ENCODE measurements at places on chromosomes 4 and X. TPM values are rescaled to one million over a fixed set of nuclear protein-coding genes. Genes with fewer than 3 reads are reported as not detected.

GRCh38 chrX:12791257-12792228 lies at the start of gene PRPS2:
TSS of gene PRPS2 (plus strand) at chrX:12791412. CDS start at chrX:12791498, 86 bp downstream.
- peak; percentile 72 for DNase-seq

DNA sequence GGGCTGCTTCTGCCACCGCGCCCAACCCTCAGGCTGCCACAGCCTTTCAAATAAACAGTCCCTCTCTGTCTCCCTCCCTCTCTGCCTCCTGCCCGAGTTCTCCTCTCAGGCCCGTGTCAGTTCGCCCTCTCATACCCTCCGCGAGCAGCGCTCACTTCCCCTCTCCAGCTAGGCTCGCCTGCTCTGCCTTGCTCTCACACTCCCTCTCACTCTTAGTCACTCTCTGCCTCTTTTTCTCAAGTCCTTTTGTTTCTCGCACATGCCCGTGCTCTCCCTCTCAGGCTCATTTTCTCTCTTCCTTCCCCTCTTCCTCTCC lies 3.2 kb downstream of the EFNB1 start:
- DNase-seq: no peak

DNA sequence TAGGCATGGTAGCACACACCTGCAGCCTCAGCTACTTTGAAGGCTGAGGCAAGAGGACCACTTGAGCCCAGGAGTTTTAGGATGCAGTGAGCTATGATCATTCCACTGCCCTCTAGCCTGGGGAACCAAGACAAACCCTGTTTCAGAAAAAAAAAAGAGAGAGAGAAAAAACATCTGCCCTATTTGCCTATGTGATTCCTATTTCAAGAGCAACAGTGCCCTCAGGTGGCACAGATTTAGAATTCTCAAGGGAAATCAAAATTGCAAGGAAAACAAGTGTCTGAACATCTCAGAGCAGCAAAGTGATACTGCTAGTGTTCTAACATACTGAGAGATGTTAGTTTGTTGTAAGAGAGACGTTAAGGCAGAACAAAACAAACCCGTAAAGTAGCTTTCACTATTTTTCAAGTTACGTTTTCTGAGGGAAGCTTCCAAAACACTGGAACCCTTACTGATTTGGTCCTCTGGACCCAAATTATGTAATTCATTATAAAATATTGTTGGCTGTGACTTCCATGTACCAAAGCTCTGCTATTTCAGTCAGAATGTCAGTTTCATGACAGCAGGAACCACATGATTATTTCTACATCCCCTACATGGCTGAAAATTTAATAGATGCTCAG lies 7.9 kb downstream of the BDH2 start:
- DNase-seq: peak; percentile 42

GRCh38 chr4:139247700-139248238 lies 32.3 kb downstream of the MGARP start:
- DNase-seq: no peak

DNA sequence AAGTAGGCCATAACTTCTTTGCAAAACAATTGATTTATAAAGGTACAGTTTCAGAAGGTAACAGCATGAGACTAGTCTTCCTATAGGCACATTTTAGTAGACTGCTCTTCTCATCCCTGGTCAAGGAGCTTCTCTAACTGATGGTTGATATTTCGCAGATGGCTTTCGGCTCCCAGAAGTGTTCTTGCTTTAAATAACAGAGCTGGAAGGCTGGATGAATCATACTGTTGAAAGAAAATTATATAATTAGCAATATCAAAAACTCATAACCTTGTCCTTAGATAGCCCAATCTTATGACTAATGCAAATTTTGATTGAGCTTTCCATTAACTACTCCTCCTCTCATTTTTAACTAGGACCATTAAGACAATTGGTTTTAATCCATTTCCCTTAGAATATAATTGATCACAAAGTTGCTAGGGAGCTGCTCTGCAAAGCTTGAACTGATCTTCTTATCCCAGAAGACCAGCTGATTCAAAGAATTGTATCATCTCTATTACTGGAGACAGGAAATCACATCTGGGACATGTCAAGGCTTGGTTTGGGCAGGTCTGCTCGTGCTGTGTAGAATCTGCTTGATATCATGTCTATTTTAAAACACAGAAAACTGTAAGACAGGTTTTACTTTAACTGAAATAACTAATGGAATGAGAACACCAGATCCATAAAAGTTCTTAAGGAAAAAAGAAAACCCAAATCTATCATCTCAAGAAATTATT lies 38.6 kb downstream of the CENPU start:
- DNase-seq: no peak

Gene C4orf33
- 6.2 TPM for total RNA-seq

- no peak for DNase-seq
Observed at GRCh38 chrX:125627676-125628075, 308.0 kb downstream of the TEX13C start.

Gene KLB
- 2.2 TPM for total RNA-seq

Gene PABPC1L2B
- total RNA-seq: not detected

DNA sequence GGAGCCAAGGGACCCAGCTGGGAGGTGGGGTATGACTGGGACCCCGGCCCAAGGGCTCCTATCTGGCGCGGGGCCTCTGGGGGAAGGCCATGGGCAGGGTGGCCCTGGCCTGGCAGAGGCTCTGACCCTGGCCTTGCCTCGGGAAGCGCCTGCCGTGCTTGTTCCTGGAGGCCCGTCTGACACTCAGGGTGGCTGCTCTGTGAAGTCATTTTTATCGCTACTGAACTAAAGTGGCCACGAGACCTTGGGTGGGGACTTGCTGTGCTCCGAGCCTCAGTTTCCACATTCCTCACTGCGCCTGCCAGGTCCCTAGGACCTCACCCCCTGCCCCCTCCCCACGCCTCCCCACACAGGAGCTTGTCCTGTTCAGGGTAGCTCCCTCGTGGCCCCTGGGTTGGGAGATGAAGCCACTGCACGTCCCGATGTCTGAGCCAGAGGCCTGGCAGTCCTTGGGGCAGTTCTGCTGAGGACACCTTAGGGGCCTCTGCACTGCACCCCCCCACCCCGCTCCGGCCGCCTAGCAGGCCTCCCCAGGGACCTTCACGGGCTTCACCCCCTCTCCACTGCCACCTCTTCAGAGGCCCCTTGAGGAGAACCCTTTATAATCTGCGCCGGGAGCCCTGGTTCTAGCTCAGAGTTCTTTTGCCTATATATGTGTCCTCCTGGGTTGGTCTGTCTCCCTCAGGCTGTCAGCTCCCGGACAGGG lies 639 bp upstream of the SORCS2 start:
- DNase-seq: no peak

GRCh38 chr4:99722725-99723124 lies 65.1 kb upstream of the C4orf54 start:
- DNase-seq: no peak

- no peak for DNase-seq
Observed at GRCh38 chr4:8039290-8039689, 99.6 kb upstream of the AFAP1 start.

Gene FOXR2
- total RNA-seq: not detected

Gene CDX4
- total RNA-seq: not detected

DNA sequence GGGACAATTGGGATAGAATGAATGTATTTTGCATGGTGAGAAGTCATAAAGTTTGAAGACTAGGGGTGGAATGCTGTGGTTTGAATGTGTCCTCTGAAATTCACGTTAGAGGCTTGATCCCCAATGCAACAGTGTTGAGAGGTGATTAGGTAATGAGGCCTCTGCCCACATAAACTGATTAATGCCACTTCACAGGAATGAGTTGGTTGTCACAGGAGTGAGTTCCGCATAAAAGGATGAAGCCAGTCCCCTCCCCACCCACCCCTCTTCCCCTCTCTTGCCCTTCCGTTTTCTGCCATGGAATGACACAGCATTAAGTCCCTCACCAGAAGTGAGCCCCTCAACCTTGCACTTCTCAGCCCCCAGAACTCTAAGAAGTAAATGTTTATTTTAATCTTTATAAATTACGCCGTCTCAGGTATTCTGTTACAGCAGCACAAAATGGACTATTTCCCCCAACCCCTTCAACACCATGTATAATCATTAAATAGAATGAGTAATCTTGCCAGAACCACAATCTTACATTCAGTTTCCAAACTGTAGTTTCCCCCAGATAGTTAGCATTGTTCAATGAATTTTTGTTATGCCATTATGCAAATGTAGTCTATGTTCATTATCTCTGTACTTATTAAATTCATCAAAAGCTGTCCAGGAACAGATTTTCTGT lies 5.5 kb upstream of the MMAA start:
- DNase-seq: no peak

Gene ARSJ
- total RNA-seq: 7.3 TPM

DNA sequence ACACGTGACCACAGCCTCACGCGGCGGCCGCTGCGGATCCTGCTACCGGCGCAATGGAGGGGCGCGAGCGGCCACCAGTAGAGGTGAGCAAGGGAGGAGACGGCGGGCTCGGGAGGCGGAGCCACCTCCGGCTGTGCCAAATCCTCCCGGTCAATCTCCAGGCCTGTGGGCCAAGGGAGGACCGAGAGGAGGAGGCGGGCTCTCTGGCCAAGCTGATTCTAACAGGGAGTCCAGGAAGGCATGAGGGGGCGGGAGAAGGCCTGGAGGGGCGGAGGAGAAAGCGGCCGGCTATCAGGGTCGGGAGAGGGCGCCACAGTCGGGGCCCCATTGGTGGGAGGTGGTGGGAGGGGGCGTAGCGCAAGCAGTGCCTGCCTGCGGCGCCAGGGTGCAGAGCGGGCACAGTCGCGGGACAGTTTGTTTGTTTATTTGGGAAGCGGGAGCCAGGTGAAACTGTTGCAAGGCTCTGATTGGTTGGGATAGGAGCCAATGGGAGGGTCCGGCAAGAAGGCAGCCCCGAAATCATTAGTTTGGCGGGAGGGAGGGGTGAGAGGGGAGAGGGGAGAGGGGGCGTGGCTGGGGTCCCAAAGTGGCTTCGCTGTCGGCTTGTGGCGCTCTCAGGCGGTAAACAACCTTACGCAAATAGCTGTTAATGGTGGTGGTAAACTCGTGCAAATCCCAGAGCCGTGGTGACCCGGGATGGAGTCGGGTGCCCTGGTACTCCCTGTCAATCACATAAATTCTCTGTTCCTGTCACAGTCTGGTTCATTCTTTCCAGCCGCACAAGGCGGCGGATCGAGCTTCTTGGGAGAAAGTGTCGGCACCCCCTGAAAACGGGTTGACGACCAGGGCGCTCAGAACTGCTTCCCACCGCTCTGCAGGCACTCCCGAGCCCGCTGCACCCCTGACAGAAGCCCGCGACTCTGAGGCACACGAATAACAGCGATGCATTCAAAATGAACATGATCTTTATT lies at the start of gene IRS4:
Gene IRS4, minus strand, starts transcription at position 55 of the 971 bp plus-strand sequence.
- no peak for DNase-seq

Gene S100G
- total RNA-seq: not detected

Gene ATP2B3
- total RNA-seq: not detected

DNA sequence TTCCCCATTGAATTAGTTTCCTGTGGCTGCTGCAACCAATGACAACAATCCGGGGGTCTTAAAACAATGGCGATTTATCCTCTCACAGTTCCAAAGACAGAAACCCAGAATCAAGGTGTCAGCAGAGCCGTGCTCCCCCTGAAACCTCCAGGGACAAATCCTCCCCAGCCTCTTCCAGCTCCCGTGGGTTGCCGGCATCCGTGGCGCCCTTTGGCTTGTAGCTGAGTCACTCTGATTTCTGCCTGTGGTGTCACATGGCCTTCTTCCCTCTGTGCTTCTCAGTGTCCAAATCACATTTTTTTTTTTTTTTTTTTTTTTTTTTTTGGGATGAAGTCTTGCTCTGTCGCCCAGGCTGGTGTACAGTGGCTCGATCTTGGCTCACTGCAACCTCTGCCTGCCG lies 64.5 kb upstream of the STX18 start:
- no peak for DNase-seq

DNA sequence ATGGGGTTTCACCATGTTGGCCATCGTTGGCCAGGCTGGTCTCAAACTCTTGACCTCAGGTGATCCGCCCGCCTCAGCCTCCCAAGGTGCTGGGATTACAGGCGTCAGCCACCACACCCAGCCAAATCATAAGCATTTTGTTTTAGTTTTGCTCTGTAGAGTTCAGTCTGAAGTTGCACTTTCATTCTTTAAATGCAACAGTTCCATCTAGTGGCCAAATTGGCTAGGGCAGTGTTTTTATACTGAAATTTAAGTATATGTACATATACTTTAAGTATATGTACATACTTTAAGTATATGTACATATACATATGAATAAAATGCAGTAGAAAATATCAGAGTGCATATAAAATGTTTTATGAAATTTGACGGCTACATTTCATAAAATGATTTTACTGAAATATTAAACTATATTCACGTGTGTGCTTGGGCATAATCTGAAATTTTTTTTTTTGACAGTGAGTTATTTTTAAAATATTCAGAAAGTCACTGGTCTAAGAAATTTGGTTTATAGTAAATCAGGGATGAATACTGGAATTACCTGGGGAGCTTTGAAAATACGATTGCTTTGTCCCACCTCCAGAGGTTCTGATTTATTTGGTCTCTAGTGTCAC lies 145.5 kb downstream of the NWD2 start:
- DNase-seq: peak; percentile 61

GRCh38 chr4:48483006-48483776 lies at the start of gene SLC10A4:
TSS of gene SLC10A4 (plus strand) at chr4:48483343. CDS start at chr4:48483562, 219 bp downstream.
- DNase-seq: peak; percentile 62

- no peak for DNase-seq
Observed at GRCh38 chr4:111013846-111014245, 391.0 kb upstream of the PITX2 start.

Gene PRRG1
- total RNA-seq: 14.0 TPM

GRCh38 chr4:45283352-45283751 lies 557.0 kb upstream of the GNPDA2 start:
- no peak for DNase-seq

DNA sequence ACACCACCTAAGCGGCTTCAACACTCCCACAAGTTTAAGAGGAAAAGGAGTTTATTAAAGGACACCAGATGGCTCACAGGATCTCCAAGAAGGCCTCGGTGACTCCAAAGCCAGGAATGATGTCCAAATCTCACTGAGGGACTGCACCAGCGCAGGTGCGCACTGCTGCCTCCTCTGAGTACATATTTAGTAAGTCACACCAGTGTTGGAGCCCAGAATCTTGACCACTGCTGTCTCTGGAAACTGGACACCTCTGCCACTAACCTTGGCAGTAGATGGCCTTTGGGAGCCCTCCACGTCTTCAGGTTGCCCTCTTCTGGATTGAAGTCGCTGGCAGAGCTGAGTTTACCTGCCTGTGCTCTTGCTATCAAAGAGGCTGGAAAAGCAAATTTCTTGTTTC lies 10.1 kb upstream of the RS1 start:
- no peak for DNase-seq

Gene PAGE5
- total RNA-seq: not detected

DNA sequence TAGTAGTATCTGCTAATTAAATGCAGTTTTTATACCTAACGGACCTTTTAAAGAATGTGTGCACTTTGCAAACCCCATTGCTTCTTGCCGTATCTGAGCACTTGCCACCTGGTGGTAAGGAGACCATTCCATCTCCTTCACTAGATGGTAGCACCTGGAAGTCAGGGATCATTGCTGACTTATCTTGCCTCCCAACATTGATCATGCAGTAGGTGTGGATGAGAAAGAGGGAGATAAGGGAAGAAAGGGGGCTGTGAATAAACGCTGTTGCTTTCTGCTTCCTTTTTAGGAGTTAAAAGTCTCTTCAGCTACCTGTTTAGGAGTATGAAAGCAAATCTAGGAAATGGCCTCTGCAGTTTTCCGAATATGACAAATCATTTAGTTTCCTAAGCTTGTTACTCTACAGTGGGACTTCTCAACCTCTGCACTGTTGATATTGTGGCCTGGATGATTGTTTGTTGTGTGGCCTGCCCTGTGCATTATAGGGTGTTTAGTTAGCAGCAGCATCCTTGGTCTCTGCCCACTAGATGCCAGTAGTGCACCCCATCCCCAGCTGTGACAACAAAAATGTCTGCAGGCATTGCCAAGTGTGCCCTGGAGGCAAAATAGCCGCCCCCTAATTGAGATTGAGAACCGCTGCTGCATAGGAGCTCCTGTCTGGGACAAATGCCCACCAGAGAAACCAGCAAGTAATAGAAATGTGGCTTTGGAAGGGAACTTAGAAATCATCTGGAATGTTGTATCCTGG lies 38.8 kb downstream of the GAB1 start:
- no peak for DNase-seq
